Mesothelial cell of epicardium (in vitro differentiated cells): ENCODE measurements at places on chromosomes 1 and 21. TPM values are rescaled to one million over a fixed set of nuclear protein-coding genes. Genes with fewer than 3 reads are reported as not detected.
A peak's percentile ranks its signal among the peaks of the same experiment; 100 is the strongest.

GRCh38 chr1:248810727-248811513 lies 14.8 kb downstream of the SH3BP5L start:
- no peak for DNase-seq

DNA sequence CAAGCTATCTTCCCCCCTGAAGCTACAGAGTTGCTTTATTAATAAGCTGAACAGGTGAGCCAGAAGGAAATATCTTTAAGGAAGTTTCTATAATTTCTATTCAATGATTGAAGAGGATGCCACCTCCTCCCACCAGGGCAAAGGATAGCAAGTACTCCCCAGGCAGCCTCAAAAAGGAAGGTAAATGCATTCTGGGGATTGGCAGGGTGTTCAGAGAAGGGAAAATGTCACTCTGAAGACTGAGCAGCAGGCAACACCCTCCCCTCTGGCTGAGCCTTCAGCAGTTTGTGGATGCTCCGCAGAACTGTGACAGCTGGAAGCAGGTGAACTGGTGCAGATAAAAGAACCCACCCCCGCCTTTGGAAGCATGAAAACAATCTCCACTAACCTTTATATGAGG lies 140.8 kb downstream of the BRINP2 start:
- DNase-seq: no peak

DNA sequence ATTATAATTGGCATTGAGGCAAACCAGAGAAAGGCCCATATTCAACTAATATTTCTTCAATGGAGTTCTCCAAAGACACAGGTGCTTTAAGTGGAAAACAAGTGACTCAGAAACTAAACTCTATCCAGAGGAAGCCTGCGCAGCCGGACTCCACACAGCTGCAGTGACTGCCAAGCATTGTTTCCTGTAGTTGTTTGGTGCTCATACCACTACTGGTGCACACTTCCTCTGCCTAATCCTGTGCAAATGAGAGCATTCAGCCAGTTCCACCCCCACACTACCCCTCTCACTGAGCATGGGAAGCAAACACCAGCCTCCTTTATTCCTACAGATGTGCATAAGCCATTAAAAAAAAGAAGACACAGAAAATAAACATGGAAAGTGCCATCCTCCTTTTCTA lies 102.9 kb downstream of the VAV3 start:
- no peak for DNase-seq

DNA sequence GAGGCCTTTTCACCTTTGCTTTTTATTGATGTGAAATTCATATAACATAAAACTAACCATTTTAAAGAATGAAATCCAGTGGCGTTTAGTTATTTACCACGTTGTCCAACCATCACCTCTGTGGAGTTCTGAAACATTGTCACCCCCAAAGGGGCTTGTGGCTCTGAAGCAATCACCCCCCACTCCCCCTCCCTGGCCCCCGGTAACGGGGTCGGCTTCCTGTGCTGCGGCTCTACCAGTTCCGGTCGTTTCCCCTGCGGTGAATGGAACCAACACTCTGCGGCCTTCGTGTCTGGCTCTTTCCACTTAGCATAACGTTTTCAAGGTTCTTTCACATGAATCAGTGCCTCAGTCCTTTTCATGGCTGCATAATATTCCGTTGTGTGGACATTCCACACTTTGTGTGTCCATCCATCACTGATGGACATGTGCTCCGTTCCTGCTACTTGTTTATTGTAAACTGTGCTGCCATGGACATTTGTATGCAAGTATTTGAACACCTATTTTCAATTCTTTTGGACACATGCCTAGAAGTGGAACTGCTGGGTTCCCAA lies 1.8 kb upstream of the ISG15 start:
- DNase-seq: no peak

GRCh38 chr1:209542585-209542984 lies 40.9 kb upstream of the CAMK1G start:
- no peak for DNase-seq

DNA sequence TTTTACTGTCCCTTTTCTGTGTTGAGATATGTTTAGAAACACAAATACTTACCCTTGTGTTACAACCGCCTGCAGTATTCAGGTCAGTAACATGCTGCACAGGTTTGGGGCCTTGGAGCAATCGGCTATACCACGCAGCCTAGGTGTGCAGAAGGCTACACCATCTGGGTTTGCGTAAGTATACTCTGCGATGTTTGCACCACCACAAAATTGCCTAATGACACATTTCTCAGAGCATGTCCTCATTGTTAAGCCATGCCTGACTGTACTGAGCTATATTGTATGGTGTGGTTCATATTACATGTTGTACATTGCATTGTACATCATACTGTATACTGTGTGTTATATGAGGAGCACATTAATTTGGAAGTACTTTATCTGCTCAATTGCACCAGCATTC lies 247.4 kb downstream of the RHOU start:
- DNase-seq: no peak

DNA sequence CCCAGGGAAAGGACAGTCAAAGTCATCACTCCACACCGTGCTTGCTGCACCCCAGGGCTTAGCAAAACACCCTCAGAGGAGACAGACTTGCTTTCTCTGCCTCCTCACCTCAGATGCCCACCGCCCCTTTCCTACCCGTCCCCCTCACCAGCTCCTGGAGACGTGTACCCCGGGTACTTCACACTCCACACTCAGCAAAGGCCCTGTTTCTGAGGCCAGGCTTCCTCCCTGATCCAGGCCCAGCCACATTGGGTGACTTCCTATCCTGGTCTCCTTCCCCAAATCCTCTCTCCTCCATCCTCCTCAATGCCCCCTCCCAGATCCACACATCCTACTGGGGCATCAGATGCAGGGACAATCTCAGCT lies 116.7 kb downstream of the DMRTB1 start:
- DNase-seq: peak; percentile 5

GRCh38 chr1:95207223-95207935 lies 26.6 kb upstream of the RWDD3 start:
- DNase-seq: no peak

DNA sequence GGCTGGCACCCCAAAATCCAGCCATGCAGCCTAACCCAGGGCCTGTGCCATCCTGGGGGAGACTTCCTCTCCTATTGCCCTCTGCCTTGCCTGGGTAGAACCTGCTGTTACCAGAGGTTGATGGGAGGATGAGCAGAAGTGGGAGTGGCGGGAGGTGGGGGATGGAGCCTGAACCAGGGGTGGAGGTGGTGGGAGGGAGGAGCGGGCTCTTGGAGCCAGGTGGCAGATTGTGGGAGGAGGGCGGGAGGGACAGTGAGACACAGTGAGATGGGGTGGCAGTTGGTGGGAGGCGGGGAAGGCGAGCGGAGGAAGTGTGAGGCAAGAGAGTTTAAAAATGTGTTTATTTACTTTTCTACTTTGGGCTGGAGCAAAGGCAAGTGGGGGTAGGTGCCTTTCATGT lies 87.3 kb downstream of the KCNJ6 start:
- no peak for DNase-seq

DNA sequence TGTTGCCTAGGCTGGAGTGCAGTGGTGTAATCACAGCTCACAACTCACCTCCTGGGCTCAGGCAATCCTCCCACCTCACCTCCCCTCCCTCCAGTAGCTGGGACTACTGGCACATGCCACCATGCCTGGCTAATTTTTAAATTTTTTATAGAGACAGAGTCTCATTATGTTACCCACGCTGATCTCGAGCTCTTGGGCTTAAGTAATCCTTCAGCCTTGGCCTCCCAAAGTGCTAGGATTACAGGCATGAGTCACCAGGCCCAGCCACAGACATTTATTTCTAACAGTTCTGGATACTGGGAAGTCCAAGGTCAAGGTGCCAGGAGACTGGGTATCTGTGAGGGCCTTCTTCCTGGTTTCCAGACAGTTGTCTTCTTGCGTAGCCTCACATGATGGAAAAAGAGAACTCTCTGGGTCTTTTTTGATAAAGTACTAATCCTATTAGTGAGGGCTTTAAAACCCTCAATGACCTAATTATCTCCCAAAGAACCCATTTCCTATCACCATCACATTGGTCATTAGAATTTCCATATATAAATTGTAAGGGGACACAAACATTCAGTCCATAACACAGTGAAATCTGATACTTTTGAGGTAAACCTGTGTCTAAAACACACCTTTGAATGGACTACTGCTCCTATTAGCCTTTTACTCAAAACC lies 67.9 kb downstream of the PHACTR4 start:
- DNase-seq: no peak

GRCh38 chr1:159981351-159982055 lies 27.5 kb upstream of the SLAMF9 start:
- DNase-seq: no peak

- DNase-seq: no peak
These were observed 701 bp upstream of the MUTYH start for GRCh38 chr1:45340816-45341466.

DNA sequence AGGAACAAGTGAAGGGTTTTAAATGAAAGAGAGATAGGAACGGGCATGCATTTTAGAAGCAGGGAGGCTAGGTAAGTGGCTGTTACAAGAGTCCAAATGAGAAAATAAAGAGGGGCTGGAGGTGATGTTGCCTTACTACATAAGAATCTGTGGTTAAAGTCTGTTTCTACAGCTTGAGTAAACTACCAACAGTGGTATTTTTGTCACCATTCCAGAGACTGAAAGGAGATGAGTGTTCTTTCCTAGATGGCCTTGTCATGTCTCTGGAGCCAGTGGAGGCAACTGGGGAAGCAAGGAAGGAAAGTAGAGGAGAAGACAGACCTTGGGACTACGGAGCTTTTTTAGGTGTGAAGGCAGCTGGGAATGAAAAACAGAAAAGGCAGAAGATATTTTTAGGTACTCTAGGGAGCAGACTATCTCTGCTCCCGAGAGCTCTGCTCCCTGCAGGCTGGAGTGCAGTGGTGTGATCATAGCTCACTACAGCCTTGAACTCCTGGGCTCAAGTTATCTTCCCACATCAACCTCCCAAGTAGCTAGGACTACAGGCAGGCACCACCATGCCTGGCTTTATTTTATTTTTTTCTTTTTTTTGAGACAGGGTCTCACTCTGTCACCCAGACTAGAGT lies 12.2 kb downstream of the HDAC1 start:
- DNase-seq: no peak

DNA sequence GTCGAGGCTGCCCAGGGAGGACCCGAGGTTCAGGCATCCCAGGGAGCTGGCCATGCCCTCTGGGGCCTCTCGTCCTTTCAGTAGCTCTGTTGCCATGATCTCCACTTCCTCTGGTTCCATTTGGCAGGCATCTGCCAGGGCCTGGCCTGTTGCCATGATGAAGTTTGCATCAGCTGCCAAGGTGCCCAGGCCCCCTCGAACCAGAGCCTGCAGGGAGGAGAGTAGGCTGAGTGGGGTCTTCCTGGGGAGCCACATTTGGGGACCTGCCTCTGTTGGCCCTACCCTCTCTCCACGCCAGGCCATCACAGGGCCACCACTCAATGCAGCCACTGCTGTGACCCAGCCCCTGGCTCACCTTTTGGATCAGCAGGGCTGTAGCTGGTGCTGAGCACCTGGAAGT lies 16.4 kb upstream of the KIF21B start:
- no peak for DNase-seq

DNA sequence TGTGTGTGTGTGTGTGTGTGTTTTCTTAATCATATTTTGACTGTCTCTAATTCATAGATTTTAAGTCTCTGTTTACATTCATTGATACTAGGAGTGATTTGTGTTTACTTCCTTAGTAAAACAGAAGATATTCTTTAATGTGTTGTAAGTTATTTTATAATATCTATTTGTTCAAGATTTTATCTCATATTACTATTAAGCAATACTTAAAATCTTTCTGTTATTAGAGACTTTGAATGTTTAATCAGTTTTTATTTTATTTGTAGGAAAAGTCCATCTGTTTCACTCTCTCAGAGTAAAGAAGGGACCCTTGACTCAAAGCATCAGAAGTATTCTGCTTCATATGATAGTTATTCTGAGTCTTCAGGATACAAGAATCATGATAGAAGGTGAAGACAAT lies 89.2 kb downstream of the CEP350 start:
- no peak for DNase-seq

- peak; percentile 64 for DNase-seq
These were observed 1.7 kb downstream of the BEST4 start for GRCh38 chr1:44786138-44786840.

The CDCA8 gene
- total RNA-seq: 12.8 to 14.6 TPM (median 13.5 TPM) in 3 replicates

The NFASC gene
- 0.35 to 0.72 TPM (median 0.72 TPM) in 3 replicates for total RNA-seq

The MYCL gene
- total RNA-seq: 25.0 to 27.2 TPM (median 25.5 TPM) in 3 replicates

The AQP10 gene
- total RNA-seq: 0.57 to 1.00 TPM (median 0.60 TPM) in 3 replicates

The TNFAIP8L2 gene
- total RNA-seq: not detected in 3 replicates

The ADAMTS5 gene
- total RNA-seq: 3.7 to 4.9 TPM (median 4.4 TPM) in 3 replicates

The CFAP74 gene
- 0.16 to 0.42 TPM (median 0.18 TPM) in 3 replicates for total RNA-seq

The LRRC53 gene
- total RNA-seq: not detected in 3 replicates

The GUCA2A gene
- not detected in 3 replicates for total RNA-seq

The CFHR4 gene
- total RNA-seq: not detected in 3 replicates

The IL19 gene
- total RNA-seq: not detected in 3 replicates
